ENCODE measurements at places on chromosomes 12 and 14. TPM values are rescaled to one million over a fixed set of nuclear protein-coding genes. Genes with fewer than 3 reads are reported as not detected.

The ARHGAP9 gene
- 6.5 TPM for polyA plus RNA-seq

The PIWIL1 gene
- polyA plus RNA-seq = 0.22 TPM

The CLECL1 gene
- not detected for polyA plus RNA-seq

The GPR135 gene
- polyA plus RNA-seq = 6.6 TPM

The SLC38A4 gene
- polyA plus RNA-seq = 4.2 TPM

The OTOGL gene
- polyA plus RNA-seq = 0.54 TPM
